CD8-positive, alpha-beta T cell (primary cell): ENCODE measurements at places on chromosomes 2 and 18.
A peak's percentile ranks its signal among the peaks of the same experiment; 100 is the strongest.

DNA sequence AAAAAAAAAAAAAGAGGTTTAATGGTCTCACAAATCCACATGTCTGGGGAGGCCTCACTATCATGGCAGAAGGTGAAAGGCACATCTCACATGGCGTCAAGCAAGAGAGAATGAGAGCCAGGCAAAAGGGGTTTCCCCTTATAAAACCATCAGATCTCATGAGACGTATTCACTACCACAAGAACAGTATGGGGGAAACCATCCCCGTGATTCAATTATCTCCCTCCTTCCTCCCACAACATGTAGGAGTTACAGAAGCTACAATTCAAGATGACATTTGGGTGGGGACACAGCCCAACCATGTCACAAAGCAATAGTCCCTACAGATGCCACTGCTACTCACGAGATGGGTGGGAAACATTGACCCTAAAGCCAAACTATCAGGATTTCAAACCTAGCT, 392.7 kb upstream of the ID2 start:
- DNase-seq = no peak

DNA sequence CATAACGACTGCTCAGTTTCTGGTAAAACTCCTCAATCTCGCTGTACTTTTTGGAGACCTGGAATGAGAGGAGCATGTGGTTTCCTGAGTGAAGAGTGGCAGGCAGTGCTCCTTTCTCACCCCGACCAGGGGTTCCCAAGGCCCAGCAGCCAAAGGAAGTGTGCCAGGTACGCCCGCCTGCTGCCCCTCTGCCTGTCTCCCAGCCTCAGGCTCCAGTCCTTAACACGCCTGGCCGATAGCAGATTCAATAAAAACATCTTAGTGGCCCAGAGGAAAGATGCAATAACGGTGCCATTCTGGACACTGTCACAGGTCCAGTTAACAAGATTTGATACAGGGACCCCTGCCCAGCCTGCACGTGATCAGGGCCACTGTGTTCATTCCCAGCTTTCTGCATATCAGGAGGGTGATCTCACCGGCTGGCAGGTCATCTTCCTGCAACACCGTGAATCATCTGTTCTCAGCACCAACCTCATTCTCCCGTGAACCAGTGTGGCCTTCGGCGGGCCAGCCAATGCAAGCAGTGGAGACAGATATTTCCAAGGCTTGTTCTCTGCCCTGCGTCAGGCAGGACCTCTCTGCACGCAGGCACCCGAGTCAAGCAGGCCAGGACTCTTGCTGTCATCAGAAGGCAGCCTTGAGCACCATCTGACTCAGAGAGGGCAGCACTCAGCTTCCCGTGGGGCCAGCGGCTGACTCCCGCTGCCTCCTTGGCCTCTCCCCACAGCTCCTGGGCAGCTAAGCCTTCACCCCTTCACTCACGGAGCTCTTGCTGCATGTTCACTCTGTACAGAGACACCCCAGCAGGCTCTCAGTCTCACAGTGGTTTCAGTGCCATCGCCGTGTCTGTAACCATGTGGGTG, 9.5 kb downstream of the HS1BP3 start:
- DNase-seq = no peak

GRCh38 chr2:44955593-44956392, 14.3 kb downstream of the SIX3 start:
- DNase-seq = peak; percentile 59

GRCh38 chr2:1236606-1237005, 176.7 kb upstream of the TPO start:
- no peak for DNase-seq

- DNase-seq = no peak
Observed at GRCh38 chr2:49044350-49045079, 109.8 kb downstream of the FSHR start.

DNA sequence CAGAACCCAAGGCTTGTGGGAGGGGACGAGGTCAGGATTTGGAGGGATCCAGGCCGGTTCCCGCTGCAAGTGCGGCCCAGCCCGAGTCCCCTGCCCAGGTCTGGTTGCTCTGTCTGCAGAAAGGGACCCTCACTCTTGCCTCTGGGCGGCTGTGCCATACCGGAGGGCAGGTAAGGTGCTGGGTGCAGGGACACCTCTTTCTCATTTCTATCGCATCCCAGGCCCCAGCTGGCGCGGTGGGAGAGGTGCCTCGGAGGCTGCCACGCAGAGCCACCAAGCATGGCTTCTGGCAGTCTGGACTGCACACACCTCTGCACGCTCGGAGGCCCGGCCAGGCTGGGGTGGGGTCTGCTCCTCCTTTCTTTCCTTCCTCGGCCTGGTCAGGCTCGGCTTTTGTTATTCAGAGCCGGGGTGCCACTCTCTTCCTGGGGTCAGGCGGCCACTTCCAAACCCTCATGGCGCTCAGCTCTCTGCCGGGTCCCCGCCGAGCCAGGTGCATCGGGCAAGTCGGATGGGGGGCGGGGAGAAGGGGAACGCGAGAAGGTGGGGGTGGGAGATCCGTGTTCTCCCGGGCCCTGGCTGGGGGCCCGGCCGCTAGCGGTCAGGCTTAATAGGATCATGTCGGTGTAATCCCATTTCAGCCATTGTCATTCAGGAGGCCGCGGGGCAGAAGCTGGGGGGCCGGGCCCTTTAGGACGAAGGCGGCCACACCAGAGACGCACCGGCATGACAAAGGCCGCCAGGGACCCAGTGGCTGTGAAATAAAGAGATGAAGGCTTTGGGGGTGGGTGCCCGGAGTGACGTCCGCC, 9.0 kb downstream of the GBX2 start:
- no peak for DNase-seq

GRCh38 chr2:238893349-238894000, 45.6 kb downstream of the TWIST2 start:
- DNase-seq = no peak

GRCh38 chr2:64133828-64134227, 10.4 kb downstream of the PELI1 start:
- no peak for DNase-seq

DNA sequence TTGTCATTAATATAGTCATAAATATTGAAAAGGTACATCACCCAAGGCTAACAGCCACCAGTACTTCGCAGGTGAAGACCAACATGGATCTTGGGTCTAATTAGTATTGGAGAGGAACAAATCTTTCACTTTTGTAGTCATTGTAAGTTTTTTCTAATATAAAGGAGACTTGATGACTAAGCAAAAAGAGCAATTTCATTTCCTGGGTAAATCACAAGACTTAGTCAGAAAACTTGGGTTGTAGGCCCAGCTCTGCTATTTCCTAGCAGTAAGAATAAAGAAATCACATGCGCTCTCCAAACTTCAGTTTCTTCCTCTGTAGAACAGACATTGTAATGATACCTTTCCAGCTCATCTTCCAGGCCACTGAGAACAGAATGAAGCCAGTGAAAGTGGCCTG, 40.9 kb downstream of the NRP2 start:
- no peak for DNase-seq

DNA sequence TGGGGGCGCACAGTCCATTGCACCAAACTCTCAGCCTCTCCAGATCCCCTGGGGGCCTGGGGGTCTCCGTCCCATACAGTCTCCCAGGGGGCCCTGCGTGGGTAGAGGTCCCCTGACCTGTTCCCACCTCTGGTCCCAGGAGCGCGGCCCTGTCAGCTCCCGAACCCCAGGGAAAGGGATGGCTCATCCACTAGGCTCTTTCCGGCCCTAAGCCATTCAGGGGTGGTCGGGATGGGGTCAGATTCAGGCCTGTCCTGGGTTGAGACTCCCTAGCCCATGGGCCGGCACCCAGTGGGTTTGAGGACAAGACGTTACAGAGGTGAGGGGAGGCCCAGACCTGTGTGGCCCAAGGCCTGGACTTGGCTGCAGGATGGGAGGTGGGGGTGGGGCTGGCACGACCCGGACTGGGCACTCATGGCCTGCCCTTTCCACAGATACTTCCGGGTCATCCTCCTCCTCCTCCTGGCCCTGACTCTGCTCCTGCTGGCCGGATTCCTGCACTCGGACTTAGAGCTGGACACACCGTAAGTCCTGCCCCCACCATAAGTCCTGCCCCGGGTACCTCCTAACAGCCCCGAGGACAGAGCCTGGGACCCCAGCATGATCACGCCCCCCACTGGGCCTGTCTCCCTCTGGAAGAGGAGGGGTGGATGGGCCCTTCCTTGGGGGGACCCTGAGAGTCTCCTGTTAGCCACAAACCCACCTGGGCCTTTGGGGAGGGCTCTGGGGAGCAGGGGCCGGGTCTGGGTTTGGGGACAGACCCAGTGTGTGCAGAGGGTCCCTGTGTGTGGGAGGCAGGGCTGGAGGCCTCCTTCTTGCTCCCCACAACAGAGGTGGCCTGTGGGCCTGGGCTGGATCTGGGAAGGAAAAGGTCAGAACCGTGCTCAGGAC, 10.1 kb upstream of the NEU4 start:
- DNase-seq = no peak

DNA sequence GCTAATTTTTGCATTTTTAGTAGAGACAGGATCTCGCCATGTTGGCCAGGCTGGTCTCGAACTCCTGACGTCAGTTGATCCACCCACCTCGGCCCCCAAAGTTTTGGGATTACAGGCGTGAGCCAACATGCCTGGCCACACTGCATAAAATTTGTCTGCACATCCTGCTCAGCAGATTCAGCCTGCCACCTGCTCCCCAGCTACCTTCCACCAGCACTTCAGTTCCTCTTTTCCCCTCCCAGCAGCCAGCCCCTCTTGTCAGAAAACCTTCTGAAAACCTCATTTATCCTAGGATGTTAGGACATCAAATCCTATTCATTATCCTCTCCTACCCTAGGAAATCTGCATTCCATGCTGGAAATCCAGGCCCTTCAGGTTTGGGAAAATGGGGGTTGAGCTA, 99.4 kb upstream of the STPG4 start:
- no peak for DNase-seq

DNA sequence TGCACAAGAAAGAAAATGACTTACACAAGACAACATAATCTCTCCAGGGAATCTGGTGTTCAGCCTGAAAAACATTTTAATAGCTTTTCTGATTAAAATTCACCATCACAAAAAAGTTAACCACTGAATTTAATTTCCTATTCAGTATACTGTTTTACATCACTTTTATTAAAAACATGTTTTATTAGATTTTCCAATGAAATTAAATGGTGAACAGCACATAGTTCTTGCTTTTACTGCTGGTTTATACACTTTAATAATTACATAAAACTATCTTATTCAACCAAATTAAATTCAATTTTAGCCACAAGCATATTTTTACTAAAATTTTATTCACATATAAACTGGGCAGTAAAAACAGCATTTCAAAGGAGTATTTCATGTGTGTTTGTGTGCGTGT, 138.3 kb downstream of the NOL4 start:
- DNase-seq = no peak

- no peak for DNase-seq
Observed at GRCh38 chr2:234905547-234906265, 46.1 kb upstream of the SH3BP4 start.

DNA sequence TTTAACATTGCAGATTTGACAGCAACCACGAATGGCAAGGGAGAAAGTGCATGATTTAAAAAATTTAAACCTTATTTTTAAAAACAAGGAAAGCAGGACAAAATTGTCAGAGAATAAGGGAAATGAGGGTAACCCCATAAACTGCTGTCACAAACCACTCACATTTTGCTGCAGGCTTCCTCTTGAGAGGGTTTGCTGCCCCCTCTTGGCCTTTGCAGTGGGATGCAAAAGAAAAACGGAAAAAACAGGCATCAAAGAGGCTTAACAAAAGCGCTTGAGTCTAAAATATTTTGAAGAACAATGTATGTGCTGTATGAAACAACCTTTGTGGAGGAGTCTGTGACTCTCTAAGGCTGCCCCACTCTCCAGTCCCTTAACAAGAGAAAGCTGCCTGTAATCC, 91.6 kb downstream of the TMX3 start:
- no peak for DNase-seq

- no peak for DNase-seq
Observed at GRCh38 chr2:225429717-225430116, 30.2 kb downstream of the NYAP2 start.

DNA sequence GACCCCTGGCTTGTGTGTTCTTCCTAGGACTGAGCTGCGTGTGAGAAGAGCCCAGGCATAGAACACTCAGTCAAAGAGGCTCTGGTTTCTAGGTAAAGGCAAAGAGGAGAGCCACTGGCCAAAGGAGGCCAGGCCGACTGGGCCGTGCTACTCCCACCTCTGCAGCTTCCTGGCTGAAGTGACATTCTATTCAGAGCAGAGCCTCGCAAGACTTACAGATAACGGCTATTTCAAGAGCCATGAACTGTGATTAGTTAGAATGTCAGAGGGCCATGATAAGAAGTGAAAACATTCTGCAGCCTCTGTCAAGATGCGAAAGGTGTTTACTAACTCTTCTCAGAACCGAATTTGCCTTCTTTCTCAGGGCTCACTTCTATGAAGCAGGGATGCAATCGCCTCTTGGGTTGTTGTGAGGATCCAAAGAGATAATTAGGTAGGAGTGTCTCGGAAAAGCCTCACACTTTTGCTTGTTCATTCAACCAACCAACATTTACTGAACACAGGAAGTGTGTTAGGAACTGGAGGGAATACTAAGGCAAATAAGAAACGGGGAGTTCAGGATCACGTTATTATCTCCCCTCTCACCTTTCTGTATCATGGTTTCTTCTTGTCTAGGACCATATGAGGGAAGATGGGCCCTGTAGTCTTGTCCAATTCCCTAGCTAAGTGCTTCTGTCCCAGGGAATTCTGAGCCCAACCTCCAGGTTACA, 3.4 kb upstream of the DNAJC5G start:
- no peak for DNase-seq

GRCh38 chr2:209383212-209383611, 40.6 kb upstream of the MAP2 start:
- DNase-seq = no peak

DNA sequence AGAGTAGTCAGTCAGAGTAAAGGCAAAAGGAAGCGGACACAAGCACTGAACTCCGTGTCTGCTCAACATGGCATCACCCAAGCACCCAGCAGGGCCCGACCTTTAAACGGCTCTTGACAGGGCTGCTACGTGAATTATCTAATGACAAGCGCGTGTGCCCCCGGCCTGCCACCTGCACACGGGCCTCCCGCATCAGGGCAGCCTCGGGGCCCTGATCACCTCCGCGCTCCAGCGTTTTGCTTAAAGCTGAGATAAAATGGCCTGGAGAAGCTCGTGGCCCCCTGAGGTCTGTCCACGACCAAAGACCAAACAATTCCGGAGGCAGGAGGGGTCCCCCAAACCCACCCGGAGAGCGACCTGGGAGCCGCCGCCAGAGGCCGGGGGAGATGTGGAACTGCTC, 376 bp downstream of the NDUFA10 start:
- DNase-seq = peak; percentile 50
